ENCODE measurements at places on chromosomes 4 and X.

DNA sequence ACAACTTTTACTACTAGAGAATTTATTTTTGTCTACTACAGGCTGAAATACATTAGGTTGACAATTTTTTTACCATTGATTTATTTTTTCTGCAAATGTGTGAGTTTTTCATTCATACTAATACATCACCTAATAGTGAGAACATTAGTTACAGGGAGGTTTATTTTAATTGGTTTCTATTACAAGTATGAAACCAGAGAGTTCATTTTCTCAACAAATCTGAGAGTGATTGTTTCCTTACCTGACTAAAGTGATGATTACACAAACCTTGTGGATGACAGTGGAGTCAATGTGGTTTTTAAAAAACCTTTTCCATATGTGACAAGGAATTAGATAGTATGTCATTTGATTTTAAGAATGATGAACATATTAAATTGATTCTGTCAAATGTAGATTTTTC is 227.4 kb downstream of the PALLD start:
- DNase-seq, result no peak

DNA sequence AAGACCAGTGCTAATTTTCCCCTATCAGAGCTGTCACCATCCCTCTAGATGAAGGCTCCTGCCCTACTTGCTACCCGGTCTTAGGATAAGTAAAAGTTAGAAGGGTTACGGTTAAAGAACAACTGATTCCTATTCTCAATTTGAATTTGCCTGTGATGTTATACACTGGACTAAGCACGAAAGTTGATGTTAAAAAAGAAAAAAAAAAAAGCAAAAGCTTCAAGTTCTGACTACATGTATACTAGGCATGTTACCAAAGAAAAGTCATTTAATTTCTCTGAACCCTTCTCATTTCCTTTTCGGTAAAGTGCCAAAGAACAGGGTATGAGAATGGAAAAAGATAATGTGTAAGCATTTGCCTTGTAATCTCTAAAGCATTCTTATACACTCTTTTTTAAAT is 1.4 kb upstream of the PPID start:
- DNase-seq, result no peak

- no peak for DNase-seq
Measured at GRCh38 chrX:114101081-114101480, 482.8 kb upstream of the HTR2C start.

DNA sequence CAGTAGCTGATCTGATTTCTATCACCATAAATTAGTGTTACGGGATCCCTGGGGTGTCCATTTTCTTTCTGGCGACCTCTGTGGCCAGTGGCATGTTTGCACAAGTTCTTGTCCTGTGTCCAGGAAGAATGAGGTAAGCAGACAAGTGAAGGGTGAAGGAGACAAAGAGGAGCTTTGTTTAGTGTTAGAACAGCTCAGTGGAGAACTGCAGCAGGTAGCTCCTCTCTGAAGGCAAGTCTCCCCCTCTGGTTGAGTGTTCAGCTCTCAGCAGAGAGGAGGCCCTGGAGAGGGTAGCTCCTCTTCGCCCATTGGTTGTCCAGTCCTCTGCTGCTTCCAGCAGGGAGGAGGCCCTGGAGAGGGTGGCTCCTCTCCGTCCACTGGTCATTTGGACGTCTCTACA is 47.2 kb downstream of the DMP1 start:
- DNase-seq, result no peak

GRCh38 chrX:10750581-10750980 is 130.2 kb upstream of the MID1 start:
- DNase-seq, result no peak

DNA sequence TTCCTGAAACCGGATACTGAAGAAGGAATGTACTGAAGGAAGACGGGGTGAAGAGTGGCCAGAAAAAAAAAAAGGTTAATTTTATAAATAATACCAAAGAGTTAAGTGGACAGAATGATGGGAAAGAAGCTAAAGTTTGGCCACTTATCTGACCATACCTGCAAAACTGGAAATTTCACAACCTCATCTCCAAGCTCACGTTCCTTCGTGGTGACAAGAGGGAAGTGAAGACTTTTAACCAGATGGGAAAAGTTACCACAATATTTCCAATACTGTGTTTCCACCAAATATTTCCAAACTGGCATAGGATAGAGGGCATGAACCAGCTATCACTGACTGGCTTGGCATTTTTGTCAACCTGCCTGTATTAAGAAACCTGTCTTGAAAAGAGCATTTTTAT is 56.4 kb downstream of the MAML3 start:
- DNase-seq, result no peak

Measured in Ammon's horn (tissue), 1 donor.